A549 treated with Mapracorat at 1 μM for 4 hours (cell line): ENCODE measurements at places on chromosomes 2 and 18. TPM values are rescaled to one million over a fixed set of nuclear protein-coding genes. Genes with fewer than 3 reads are reported as not detected.

Gene APLF
- 0.64 to 0.87 TPM (median 0.80 TPM) in 5 replicates for total RNA-seq

Gene KATNAL2
- 1.3 to 2.4 TPM (median 1.8 TPM) in 5 replicates for total RNA-seq

Gene VWC2L
- not detected in 5 replicates for total RNA-seq

Gene RAD51AP2
- not detected in 5 replicates for total RNA-seq

Gene KHK
- total RNA-seq, result 7.6 to 10.4 TPM (median 10.2 TPM) in 5 replicates

Gene WBP1
- 47.3 to 87.4 TPM (median 83.1 TPM) in 5 replicates for total RNA-seq

Gene SNTG2
- not detected in 5 replicates for total RNA-seq
